ENCODE measurements at places on chromosomes 12 and 14. TPM values are rescaled to one million over a fixed set of nuclear protein-coding genes. Genes with fewer than 3 reads are reported as not detected.

DNA sequence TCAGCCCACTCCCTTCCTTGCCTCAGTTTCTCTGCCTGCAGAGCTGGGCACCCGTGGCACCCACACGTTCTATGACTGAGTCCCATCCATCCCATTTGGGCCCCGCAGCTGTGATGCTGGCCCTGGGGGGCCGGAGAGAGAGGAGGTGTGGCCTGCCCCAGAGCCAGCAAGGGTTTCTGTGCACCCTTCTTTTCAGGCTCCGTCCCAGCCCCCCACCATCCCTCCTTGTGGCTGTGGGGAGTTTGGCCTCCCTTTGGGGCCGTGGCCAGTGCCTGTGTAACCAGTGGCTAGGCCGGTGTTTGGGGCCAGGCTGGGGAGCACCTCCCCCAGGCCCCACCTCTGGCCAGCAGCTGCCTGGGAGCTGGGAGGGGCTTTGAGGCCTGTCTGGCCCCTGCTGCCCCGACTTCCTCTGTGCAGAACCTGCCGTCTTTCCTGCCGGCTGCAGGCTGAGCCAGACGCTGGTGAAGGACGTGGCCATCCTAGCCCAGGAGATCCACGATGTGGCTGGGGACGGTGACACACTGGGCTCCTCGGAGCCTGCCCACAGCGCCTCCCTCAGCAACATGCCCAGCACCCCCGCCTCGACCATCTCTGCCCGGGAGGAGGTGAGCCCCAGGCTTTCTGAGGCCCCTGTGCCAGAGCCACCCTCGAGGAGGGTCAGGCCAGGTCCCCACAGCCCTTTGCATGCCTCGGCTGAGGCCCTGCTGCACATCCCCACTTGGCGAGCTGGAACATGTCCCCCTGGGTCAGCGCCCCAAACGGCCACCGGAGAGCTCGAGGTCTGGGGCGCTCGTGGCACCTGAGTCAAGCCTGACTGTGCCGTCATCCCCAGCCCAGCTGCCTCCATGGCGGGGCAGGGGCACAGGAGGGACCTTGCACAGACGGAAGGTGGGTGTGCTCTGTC lies 27.7 kb downstream of the CEP170B start:
- no peaks in the 10 kb centered on the region for H3K36me3 ChIP-seq
- no peak for DNase-seq
- no peaks in the 10 kb centered on the region for H3K27me3 ChIP-seq
- H3K27ac ChIP-seq = no peak overlapping the region

DNA sequence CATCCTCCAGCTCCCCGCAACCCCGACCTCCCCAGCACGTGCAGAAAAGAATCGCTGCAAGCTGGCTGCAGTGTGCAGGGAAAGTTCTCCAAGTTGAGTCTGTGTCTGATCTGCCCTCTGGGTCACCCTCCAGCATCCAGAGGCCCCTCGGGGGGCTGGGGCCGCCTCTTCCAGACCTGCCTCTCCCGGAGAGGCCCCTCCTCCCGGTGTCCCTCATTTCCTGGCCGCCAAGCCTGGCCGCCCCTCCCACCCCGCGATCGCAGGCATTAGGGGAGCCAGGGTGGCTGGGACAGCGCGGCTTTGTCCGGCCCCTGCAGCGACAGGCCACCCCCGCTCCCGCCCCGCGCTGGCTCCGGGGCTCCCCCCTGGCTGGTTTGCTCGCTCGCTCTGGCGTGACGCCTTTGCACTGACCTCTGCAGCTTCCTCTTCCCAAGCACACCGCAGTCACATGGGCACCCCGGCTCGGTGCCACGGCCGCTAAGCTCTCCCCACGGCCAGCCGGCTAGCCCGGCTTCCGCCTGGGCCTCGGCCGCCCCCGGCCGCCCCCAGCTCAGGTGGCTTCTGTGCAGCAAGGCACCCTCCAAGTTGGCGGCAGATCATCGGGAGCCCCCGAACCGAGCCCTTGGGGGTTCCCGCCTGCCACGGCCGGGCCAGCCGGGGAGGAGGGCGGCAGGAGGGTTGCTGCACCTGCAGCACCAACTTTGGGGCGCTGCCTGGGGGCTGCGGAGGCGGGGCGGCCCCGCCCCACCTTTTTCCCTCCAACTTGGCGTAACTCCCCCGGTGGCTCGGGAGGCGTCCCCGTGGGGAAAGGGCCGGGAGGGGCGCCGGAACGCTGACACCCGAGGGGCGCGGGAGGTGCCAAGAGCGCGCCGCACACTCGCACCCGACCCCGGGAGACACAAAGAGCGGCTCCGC lies 43.7 kb downstream of the KDM2B start:
- peaks cover 5% of the 10 kb centered on the region for H3K36me3 ChIP-seq
- H3K4me3 ChIP-seq = peak overlapping the region; percentile 71
- peak; percentile 79 for DNase-seq
- peaks cover 53% of the 10 kb centered on the region for H3K4me1 ChIP-seq
- H3K27ac ChIP-seq = peak overlapping the region; percentile 67
- H3K27me3 ChIP-seq = no peaks in the 10 kb centered on the region

- H3K4me3 ChIP-seq = no peak overlapping the region
- H3K27ac ChIP-seq = no peak overlapping the region
- no peak for DNase-seq
These were observed 115.8 kb upstream of the MED13L start for GRCh38 chr12:116393255-116393654.

MSI1 gene
- 0.07 TPM for total RNA-seq

NKX2-1 gene
- not detected for total RNA-seq

DNA sequence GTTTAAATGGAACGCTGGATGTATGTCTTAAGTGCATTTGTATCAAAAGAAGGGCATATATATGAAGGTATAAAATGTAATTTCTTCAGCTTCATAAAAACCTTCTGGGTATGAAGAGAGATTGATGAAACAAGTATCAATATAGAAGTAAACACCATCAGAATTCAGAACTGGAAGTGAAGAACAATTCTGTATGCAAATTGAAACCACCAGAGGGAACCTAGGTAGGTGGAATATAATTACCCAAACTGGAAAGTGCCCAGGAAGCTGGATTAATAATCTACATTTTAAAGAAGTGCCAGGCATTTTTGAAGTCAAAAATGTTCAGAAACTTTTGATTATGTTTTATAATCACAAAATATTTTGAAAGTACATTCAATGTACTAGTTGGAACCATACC lies 336.2 kb upstream of the GARIN6 start:
- no peak overlapping the region for H3K27ac ChIP-seq
- no peak for DNase-seq
- H3K4me1 ChIP-seq = no peaks in the 10 kb centered on the region
- no peaks in the 10 kb centered on the region for H3K27me3 ChIP-seq

Data from activated CD8-positive, alpha-beta memory T cell treated with anti-CD3 and anti-CD28 coated beads, Interleukin-2, amount 10 ng/mL, durations not matched to agents 7 days and 5 days (primary cell).